ENCODE measurements at places on chromosomes 7 and 10. TPM values are rescaled to one million over a fixed set of nuclear protein-coding genes. Genes with fewer than 3 reads are reported as not detected.

- no peaks in the 10 kb centered on the region for H3K36me3 ChIP-seq
- H3K4me1 ChIP-seq = peaks cover 7% of the 10 kb centered on the region
- peaks cover 1% of the 10 kb centered on the region for H3K27me3 ChIP-seq
- H3K4me3 ChIP-seq = no peak overlapping the region
- DNase-seq = no peak
Measured at GRCh38 chr10:78620985-78621799, 447.6 kb upstream of the ZMIZ1 start.

IGFBP3 gene
- total RNA-seq = 0.41 TPM

- no peaks in the 10 kb centered on the region for H3K27me3 ChIP-seq
- H3K27ac ChIP-seq = no peak overlapping the region
- peaks cover 16% of the 10 kb centered on the region for H3K4me1 ChIP-seq
- H3K4me3 ChIP-seq = no peak overlapping the region
Measured at GRCh38 chr10:119677126-119677525, 25.9 kb downstream of the BAG3 start.

DNA sequence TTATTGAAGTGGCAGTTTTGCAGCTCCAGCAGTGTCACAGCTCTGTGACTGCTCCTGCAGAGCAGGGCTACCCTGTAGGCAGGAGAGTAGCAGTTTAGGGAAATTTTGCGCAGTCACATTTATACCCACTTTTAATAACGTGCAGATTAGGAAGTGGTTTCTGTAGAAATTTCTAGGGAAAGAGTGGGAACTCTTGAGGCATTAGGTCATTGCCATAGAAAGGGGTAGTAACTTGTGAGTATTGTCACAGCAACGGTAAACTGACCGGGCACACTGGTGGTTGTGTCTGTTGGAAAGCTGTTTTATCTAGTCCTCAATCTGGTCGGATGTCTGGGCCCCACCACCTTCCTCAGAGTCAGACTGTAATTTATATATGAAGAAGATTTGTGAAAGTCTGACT lies 51.9 kb downstream of the CDC14C start:
- H3K4me3 ChIP-seq = no peak overlapping the region
- no peaks in the 10 kb centered on the region for H3K36me3 ChIP-seq
- H3K27ac ChIP-seq = no peak overlapping the region
- H3K4me1 ChIP-seq = no peaks in the 10 kb centered on the region
- H3K27me3 ChIP-seq = no peaks in the 10 kb centered on the region

DNA sequence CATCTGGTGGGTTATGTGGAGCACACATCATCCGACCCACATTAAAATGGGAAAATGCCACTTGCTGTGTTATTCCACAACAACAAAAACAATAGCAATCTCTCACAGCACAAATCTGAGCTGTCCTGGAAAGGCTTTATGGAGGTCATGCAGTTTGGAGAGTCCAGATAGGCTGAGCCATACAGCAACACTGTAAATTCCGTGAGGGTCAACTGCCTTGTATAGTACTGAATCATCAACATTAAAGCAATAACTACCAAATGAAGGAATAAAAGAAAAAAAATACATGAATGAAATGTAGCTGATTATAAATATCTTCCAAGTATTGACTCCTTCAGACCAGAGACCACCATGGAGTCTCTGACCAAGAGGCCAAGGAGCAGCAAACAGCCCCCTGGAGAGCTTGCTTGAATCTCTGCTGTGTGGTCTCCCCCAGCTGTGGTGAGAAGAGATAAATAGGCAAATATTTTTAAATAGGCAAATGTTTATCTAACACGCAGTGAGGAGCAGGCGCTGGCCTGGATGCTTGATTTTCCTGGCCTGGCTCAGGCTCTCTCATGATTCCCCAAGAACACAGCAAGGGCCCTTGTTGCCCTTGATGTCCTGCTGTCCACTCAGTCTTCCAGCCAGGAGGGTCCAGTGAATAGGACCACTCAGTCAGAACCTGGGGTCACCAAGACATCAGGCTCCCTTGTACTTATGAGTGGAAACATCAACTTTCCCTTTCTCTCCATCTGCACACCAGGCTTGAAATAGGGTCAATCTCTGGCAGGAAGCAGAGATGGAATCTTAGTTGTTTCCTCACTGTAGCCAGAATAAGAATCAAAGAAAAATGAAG lies 1021.3 kb downstream of the XPNPEP1 start:
- no peaks in the 10 kb centered on the region for H3K27me3 ChIP-seq
- no peaks in the 10 kb centered on the region for H3K4me1 ChIP-seq
- H3K27ac ChIP-seq = no peak overlapping the region
- no peak overlapping the region for H3K4me3 ChIP-seq
- no peaks in the 10 kb centered on the region for H3K36me3 ChIP-seq

GRCh38 chr7:120582916-120583315 lies 275.0 kb downstream of the TSPAN12 start:
- H3K27me3 ChIP-seq = no peaks in the 10 kb centered on the region
- no peaks in the 10 kb centered on the region for H3K4me1 ChIP-seq
- H3K4me3 ChIP-seq = no peak overlapping the region
- no peaks in the 10 kb centered on the region for H3K36me3 ChIP-seq
- DNase-seq = no peak
- no peak overlapping the region for H3K27ac ChIP-seq

LRRC17 gene
- total RNA-seq = 0.18 TPM
